Esophagus squamous epithelium (tissue), 5 donors: ENCODE measurements at places on chromosomes 16 and 17. TPM values are rescaled to one million over a fixed set of nuclear protein-coding genes. Genes with fewer than 3 reads are reported as not detected.

The SRSF2 gene
- 203 TPM for total RNA-seq

The PROCA1 gene
- not detected for total RNA-seq

The TBC1D3K gene
- not detected for total RNA-seq

The TMEM238L gene
- 1.00 TPM for total RNA-seq

The FLOT2 gene
- 44.8 TPM for total RNA-seq

DNA sequence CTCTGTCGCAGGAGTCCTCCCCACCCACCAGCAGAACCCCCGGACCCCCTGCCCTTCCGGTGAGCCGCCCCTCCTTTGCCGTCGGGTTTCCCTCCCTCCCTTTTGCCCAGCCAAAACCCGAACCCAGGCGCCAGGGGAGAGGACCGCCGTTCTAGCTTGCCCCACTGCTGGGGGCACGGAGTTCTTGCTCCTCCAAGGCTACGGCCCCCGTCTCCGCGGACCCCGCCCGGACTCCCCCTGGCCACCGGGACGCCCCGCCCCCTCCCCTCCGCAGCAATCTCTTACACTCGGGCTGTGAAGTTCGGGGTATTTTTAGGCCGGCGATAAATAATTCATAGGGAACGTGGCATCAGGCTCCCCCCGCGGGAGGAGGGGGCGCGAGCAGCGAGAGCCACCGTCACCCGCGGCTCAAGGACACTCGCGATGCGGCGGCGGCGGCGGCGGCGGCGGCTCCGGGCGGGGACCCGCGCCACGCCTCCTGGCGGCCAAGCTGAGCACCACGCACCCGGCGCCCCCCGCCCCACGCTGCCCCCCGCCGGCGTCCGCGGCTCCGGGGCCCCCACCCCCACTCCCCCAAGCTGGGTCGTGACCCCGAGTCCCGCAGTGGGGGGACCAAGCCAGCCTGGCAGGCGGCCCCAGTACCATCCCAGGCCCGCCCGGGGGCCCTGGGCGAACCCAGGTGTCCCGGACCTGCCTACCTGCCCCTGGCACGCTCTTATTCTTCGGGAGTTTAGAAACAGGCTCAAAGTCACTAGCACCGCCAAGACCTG is at the start of gene GRIN2C:
GRIN2C (minus strand) TSS at position 427 of the 770 bp plus-strand sequence. CDS start 4,793 bp downstream, outside the sequence.
- DNase-seq: no peak

DNA sequence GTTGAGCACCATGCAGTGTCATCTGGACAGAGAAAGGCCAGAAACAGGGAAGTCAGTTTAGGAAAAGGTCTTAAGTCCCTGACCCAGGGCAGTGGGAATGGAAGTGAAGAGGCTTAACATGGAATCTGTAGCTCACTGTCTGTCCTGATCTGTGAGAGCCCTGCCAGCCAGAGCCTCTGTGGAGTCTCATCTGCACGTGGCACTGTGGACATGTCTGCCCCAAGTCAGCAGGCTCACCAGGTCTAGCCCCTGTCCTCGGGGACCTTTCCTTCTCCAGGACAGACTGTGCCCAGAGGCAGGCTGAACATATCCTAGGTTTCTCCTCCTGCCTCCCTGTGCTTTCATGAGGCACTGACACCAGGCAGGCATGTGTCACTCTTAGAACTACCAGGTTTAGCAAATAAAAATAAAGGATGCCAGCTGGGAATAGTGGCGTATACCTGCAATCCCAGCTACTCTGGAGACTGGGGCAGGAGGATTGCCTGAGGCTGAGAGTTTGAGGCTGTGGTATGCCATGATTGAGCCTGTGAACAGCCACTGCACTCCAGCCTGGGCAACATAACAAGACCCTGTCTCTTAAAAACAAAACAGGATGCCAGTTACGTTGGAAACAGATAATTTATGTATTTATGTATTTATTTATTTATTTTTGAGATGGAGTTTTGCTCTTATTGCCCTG is 22.4 kb downstream of the UNK start:
- no peak for DNase-seq

GRCh38 chr17:29357821-29358232 is 32.3 kb upstream of the TAOK1 start:
- DNase-seq: no peak

- no peak for DNase-seq
These were observed 16.0 kb downstream of the ZNF821 start for GRCh38 chr16:71867939-71868338.

DNA sequence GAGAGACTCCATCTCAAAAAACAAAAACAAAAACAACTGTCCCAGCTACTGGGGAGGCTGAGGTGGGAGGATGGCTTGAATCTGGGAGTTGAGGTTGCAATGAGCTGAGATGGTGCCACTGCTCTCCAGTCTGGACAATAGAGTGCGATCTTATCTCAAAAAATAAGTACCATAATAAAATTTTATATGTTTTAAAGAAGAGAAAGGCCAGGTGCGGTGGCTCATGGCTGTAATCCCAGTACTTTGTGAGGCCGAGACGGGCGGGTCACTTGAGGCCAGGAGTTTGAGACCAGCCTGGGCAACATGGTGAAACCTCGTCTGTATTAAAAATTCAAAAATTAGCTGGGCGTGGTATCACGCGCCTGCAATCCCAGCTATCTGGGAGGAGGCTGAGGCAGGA is 11.4 kb downstream of the RPUSD1 start:
- DNase-seq: no peak

DNA sequence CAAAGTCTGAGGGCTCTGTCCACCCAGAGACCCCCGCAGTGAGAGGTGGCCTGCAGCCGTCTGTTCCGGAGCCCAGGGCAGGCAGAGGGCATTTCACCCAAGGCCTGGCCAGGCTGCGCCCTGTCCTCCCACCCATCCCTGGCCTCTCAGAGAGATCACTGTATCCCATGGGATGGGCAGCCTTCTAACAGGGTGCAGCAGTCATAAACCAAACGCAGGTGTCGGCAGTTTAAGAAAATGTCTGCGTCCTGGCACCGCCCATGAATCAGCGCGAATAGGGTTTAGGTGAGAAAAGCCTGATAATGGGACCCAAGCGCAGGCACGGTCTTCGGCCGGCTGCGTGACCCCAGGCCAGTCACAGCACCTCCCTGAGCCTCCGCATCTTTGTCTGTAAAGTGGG is 5.4 kb downstream of the CYBA start:
- no peak for DNase-seq
